ENCODE measurements at places on chromosomes 2 and 18.

GRCh38 chr18:76544511-76545345, 49.7 kb upstream of the ZNF516 start:
- DNase-seq = peak; percentile 91

GRCh38 chr2:144217853-144218633, 301.9 kb downstream of the ZEB2 start:
- DNase-seq = no peak

GRCh38 chr2:219561179-219562048, 9.9 kb downstream of the OBSL1 start:
- no peak for DNase-seq

DNA sequence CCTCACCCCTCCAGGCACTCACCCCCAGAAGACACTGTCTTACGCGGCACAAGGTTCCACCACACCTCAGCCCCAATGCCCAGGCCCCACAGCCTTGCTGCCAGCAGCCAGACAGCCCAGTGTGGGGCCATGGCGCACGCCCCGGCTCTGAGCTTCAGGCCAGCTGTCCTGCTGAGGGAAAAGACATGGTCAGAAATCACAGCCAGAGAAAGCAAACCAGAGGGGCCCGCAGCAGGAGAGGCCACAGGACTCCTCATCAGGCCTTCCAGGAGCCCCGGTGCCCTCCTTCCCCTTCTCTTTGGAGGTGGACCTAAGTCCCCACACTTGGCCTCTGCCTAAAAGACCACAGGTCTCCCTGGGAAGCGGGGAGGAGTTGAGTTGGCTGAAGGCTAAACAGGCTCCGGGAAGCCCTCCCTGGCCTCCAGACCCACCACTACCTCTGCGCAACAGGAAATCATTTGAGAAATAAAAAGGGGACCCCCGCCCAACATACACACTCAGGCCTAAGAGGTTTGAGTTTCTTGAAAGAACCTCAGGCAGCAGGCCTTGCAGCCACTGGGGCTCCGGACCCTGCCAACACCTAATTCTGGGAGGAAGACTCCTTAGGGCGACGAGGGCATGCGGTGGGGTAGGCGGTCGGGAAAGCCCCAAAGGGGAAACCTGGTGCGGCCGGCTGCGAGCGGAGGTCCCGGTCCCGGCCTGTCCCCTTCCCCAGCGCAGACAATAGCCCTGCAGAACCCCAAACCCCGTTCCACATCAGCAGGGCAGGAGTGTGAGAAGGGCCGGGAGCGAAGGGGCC, 1.9 kb downstream of the SEMA4C start:
- no peak for DNase-seq

- DNase-seq = no peak
Measured at GRCh38 chr18:35458271-35458670, 39.5 kb downstream of the INO80C start.

DNA sequence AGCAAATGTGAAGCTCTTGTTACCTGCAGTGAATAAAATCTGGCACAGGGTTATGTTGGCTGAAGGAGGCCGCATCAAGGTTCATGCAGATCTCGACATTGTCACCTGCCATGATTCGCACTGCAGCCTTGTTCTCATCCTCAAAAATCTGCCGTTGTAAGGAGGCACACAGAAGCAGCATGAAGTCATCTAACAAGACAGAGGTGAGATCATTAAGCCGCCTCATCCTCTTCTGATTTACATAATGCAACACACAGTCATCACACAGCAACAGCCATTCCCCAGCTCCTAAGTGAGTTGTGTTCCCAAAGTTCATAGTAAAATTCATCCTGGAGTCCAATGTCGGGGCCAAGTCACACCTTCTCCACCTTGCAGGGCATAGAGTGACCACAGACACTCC, 232.1 kb downstream of the NAPG start:
- DNase-seq = no peak

DNA sequence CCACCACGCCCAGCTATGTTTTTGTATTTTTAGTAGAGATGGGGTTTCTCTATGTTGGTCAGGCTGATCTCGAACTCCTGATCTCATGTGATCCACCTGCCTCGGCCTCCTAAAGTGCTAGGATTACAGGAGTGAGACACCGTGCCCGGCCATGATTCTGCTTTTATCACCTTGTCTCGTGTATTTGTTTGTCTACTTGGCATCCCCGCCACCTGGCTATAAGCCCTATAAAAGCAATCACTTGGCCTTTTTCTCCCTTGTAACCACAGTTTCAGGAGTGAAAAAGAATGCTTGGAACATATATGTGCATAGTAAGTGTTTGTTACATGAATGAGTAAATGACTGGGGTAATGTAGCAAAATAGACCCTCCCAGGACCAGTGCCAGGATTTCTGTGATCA, 77.5 kb upstream of the PAPOLG start:
- DNase-seq = no peak

GRCh38 chr18:77815666-77816338, 566.2 kb downstream of the GALR1 start:
- no peak for DNase-seq

GRCh38 chr2:233976690-233977294, 59.6 kb downstream of the TRPM8 start:
- peak; percentile 68 for DNase-seq

- DNase-seq = no peak
Measured at GRCh38 chr2:3001615-3002560, 375.7 kb downstream of the EIPR1 start.

DNA sequence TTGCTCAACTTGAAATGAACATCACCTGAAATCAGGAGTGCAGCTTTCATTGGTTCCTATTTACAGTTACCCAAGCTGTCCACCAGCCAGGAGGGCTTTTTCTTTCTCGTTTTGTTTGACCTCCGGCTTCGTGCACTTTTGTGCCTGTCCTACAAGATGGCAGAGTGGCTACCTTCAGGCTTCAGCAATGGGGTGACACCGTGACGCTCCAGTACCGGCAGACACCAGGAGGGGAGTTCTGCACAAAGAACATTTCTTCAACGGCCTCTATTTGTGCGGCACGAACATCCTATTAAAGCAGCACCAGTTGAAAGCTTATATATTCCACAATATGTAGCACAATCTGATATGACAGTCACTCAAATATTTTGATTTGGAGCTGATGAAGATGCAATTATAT, 18.3 kb downstream of the RNASEH1 start:
- DNase-seq = no peak

DNA sequence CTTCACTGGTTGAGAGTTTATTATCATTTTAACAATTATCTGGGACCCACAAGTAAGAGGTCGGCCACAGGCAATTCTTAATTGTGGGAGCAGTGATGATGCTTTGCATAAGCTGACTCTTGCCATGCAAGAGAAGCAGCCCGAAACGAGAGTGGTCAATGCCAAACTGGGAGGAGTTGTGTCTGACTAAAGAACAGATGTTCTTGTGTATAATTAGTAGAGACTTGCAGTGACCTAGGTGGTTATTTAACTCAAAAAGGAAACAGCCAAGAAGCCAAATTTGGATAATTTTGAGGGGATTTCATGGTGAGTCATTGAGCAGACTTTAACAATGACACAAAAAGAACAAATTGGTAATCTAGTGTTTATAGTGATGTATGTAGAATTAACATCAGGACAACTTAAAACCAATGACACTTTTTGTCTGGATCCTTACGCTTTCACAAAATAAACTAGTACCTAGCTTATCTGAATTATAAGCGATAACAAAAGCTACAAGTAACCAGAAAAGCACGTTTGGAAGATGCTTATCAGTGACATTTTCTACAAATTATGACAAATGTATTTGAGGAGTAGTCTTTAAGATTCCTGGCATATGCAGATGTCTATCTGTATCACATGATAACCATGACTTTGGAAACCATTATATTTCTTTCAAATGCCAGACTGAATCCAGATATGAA, 184.7 kb upstream of the DLGAP1 start:
- DNase-seq = no peak

DNA sequence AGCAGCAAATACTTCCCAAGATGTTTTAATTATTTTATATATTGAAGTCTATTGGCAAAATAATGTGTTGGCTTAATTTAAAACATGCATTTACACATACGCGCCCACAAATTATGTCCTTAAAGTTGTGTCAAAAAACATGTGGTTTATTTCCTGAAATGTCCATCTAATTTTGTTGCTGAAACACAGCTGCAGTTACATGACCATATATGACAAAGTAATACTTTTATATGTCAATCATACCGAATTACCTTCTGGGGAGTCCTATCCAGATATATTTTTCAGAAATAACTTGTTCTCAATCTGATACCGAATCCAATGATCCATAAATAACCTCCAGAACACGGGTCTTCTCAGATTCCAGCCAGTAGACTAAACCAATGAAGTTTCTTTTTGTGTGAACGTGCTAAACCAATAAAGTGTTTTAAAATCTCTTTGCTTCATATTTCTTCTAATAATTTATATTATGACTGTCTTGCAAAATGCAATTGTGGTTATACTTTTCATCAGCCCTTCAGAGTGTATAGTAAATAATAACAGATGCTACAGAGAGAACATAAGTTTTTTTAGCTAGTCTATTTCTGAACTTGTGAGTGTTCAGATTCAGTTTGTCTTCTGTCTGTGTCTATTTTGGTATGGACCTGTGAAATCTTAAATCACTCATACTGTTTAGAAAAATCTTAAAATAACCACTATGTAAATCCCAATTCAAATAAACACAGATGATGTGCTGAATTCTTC, 2.4 kb downstream of the SCG2 start:
- no peak for DNase-seq

- no peak for DNase-seq
Measured at GRCh38 chr18:76515576-76515975, 20.5 kb upstream of the ZNF516 start.

- DNase-seq = no peak
Measured at GRCh38 chr2:24749069-24749691, 44.0 kb downstream of the PTRHD1 start.

- DNase-seq = no peak
Measured at GRCh38 chr2:23506531-23507266, 121.7 kb downstream of the KLHL29 start.

DNA sequence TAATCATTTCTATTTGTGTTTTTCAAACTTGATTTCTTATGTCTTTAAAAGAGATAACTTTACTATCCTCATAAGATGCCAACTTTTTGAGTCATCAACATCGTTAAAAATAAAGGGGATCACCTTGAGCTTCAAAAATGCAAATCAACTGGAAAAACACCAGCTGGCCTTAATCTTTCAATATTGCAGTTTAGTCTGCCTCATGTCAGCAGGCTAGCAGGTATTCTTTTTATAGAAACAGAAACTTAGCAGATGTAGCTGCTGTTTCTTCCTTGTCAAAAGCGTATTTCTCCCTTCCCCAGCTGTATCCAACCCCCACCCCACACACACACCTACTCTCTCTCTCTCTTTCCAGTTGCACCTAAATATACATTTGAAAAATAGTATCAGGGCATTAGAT, 154.1 kb upstream of the ZNF804A start:
- DNase-seq = no peak

GRCh38 chr2:140246058-140246457, 1465.9 kb upstream of the NXPH2 start:
- DNase-seq = no peak

DNA sequence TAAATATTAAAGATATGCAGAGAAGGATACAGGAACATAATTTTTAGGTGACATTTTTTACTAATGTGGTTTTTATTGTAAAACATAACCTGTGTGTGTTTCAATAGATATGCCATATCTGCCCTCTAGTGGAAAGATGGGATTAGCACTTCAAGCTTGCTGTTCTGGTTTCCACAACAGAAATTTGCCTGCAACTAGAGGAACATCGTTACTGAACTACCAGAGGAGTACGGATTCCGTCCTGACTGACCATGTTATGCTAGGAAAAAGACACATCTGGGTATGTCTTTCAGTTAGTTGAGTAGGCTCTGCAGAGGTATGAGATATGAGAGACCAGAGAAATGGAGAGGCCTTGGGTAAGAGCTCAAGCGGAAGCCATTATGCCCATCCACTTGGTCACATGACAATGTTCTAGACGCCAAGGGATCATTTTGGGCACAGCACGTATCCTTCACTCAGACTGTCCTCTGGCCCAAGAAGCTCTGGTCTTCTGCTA, 104.9 kb downstream of the MBD2 start:
- DNase-seq = peak; percentile 6

- no peak for DNase-seq
Measured at GRCh38 chr2:6694555-6694954, 171.2 kb downstream of the CMPK2 start.

DNA sequence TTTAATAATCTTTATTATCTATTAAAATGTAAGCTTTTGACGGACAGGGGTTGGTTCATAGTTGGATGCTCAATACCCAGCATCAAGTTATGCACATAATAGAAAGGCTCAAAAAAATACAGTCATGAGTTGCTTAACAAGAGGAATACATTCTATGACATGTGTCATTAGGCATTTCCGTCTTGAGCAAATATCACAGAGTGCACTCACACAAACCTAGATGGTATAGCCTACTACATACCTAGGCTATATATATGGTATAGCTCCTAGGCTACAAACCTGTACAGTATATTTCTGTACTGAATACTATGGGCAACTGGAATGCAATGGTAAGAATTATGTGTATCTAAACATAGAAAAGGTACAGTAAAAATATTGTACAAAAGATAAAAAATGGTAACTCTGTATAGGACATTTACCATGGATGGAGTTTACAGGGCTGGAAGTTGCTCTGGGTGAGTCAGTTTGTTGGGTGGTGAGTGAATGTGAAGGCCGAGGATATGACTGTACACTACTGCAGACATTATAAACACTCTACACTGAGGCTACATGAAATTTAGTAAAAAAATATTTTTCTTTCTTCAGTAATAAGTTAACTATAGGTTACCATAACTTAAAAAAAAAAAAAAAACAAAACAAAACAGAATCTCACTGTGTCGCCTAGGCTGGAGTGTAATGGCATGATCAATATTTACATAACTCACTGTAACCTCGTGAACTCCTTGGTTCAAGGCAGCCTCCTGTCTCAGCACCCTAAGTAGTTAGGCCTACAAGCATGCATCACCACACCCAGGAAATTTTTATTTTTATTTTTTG, 201.2 kb downstream of the NBAS start:
- no peak for DNase-seq

- DNase-seq = no peak
Measured at GRCh38 chr2:37630301-37630700, 41.1 kb downstream of the CDC42EP3 start.

DNA sequence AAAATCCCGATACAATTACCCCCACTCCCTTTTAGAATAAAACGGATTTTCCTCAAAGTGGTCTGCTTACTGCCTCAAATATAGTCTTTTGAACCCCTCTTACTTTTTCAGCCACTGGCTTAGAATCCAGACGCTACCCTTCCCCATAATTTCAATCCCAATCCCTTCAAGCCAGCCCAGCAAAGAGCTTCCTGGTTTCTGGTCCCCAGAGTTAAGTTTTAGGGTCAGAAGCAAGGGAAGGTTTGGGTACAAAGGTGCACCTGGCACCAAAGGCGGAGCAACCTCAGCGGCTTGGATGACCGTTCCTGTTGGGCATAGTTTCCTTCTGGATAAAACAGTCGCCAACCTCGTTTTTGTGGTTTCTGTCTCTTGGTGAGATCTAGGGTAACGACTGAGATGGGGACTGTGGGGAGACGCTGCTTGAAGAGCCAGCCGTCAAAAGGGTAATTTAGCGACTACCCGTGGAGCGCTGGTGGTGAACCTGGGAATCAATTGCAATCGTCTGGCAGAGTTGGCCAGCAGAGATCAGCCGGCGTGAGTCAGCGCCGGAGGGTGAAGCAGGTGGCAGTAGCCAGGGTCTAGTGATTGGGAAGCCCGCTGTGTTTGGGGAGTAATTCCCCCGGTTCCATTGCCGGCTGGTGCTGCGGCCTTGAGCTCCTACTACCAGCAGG, 1.6 kb downstream of the FEV start:
- no peak for DNase-seq
